ENCODE measurements at places on chromosomes 3 and 15. TPM values are rescaled to one million over a fixed set of nuclear protein-coding genes. Genes with fewer than 3 reads are reported as not detected.

ZNF662 gene
- 0.84 TPM for polyA plus RNA-seq

CYP1A2 gene
- polyA plus RNA-seq: not detected

CHDH gene
- 0.02 TPM for polyA plus RNA-seq

RPP14 gene
- polyA plus RNA-seq: 11.9 TPM

GCNT3 gene
- not detected for polyA plus RNA-seq

LSMEM2 gene
- not detected for polyA plus RNA-seq

DPPA2 gene
- polyA plus RNA-seq: not detected

RBM6 gene
- 30.4 TPM for polyA plus RNA-seq

DNAH12 gene
- polyA plus RNA-seq: 0.10 TPM

ILDR1 gene
- not detected for polyA plus RNA-seq

ITIH4 gene
- 0.46 TPM for polyA plus RNA-seq

CHRM5 gene
- 0.03 TPM for polyA plus RNA-seq

OR5H6 gene
- not detected for polyA plus RNA-seq

LSAMP gene
- polyA plus RNA-seq: not detected

CNTN6 gene
- not detected for polyA plus RNA-seq

TLR9 gene
- 0.11 TPM for polyA plus RNA-seq

FAM107A gene
- polyA plus RNA-seq: 4.8 TPM

IFT122 gene
- 44.3 TPM for polyA plus RNA-seq

UQCRC1 gene
- polyA plus RNA-seq: 427 TPM

QTRT2 gene
- polyA plus RNA-seq: 9.1 TPM

RFT1 gene
- polyA plus RNA-seq: 39.9 TPM

GTF2A2 gene
- 67.9 TPM for polyA plus RNA-seq

LRRIQ4 gene
- polyA plus RNA-seq: 0.04 TPM

GOLGA8S gene
- polyA plus RNA-seq: 0.04 TPM

CHRFAM7A gene
- polyA plus RNA-seq: 1.5 TPM

GABRA5 gene
- not detected for polyA plus RNA-seq

MYRIP gene
- 6.7 TPM for polyA plus RNA-seq

LEKR1 gene
- polyA plus RNA-seq: 0.07 TPM
